ENCODE measurements at places on chromosomes 3 and 15.

GRCh38 chr3:51998774-51999173 is 3.1 kb upstream of the RPL29 start:
- no peak for DNase-seq

DNA sequence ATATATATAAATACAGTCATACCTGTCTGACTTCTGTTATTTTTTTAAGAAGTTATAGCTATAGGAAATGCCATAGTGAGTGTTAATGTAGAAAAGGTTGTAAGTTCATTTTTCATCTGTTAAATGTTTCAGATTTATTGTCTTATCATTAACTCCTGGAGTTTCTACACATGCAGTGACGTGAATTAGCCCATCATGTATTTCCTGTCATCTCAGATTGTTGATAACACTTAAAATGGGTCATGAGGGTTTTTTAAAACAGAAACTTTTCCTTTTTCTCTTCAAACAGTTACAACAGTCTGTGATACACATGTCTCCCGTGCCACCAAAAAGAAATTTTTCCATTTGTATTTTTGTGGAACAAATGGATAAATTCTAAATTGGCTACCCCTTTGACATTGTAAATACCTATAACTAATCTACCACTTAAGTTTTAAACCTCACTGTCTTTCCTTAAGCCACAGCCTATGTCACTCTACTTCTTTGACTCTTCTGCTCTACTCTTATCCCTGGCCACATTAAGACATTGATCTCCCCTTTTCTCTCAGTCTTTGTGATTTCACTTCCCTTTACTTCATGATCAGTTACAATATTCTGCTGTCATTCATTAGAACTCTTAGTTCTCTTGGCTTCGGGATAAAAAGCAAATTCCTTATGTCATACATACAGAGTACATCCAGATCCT is 89.1 kb downstream of the NEO1 start:
- no peak for DNase-seq

DNA sequence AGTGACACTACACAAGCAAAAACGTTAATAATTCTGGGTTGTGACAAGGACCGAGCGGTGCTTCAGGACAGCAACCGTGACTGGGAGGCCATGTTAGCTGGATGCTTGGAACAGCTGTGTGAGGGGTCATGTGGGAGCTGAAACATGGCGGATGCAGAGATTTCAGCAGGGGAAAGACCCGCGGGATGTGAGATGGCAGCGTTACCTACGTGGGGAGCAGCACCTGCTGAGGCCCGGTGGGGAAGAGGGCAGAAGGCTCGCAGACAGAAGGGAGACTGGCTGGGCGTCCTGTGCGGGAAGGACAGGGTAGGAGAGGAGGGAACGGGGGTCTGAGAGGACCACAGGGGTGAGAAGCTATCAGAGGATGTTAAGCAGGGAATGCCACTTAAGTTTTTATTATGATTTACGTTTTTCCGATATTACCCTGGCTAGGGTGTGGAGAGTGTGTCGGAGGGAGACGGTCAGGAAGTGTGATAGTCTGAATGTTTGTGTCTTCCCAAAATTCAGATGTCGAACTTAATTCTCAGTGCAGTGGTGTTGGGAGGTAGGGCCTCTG is 228.8 kb upstream of the LYSMD4 start:
- DNase-seq: no peak

- DNase-seq: no peak
Measured at GRCh38 chr3:46756642-46757041, 39.0 kb upstream of the PRSS50 start.

Measured in T-helper 22 cell (primary cell).